ENCODE measurements at places on chromosomes 3 and 15.

- peak; percentile 20 for DNase-seq
These were observed 237.7 kb downstream of the SLCO3A1 start for GRCh38 chr15:92091155-92091734.

DNA sequence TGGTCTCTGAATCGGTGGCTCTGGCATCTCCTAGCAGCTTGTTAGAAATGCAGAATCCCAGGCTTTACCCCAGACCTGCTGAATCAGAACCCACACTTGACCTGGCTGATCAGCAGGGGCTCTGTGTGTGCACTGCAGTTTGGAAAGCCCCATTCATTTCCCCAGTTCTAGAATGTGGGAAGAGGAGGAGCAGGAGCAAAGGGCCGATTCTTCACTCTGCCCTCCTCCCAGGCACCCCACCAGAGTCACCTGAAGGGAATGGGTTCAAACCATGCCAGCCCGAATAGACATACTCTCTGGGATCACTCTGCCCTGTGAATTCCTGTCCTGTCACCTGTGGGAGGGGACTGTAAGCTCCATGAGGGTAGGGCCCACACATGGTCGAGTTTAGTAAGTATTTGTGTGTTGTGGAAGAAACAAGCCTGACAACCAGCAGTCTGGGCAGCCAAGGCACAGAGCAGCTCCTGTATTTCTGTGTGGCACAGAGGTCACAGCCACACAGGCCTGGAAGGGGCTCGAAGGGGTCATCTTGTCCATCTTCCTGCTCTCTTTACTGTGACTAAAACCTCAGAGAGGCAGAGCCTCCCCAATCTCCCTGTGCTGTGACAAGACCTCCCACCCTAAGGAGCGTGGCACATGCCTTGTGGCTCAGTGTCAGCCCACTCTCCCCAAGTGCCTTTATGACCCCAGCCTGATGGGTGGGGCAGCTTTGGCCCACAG is 29.0 kb upstream of the HHATL start:
- no peak for DNase-seq

- no peak for DNase-seq
These were observed 8.6 kb downstream of the VPS8 start for GRCh38 chr3:184820525-184820924.

DNA sequence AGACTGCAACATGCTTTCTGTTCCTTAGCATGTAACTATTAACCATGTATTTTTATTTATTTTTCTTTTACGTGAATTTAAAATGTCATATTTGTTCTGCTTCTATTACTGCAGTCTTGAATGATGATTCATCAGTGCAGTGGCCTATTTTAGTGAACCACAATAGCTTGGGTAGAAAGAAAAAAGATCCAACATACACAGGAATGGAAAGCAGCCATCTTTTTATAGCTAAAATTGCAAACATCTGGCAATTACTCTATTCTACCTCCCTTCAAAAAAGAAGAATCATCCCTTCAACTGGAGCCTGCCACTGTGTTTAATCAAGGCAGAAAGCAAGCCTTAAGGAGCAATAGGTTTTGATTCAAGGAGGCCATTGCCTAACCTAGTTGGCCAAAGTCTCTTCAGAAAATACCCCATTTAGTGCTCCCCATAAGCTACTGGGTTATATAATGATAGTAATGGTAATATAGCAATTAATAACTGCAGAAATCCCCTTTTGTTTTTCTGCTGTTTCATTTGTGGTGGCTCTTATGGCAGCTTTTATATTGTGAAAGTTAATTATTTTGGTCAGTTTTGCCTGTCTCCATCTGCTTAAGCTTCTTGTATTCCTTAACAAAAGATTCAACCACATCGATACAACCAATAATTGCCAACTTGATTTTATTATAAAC is 267.3 kb downstream of the LPP start:
- no peak for DNase-seq

- no peak for DNase-seq
These were observed 41.0 kb upstream of the PRICKLE2 start for GRCh38 chr3:64266065-64266931.

DNA sequence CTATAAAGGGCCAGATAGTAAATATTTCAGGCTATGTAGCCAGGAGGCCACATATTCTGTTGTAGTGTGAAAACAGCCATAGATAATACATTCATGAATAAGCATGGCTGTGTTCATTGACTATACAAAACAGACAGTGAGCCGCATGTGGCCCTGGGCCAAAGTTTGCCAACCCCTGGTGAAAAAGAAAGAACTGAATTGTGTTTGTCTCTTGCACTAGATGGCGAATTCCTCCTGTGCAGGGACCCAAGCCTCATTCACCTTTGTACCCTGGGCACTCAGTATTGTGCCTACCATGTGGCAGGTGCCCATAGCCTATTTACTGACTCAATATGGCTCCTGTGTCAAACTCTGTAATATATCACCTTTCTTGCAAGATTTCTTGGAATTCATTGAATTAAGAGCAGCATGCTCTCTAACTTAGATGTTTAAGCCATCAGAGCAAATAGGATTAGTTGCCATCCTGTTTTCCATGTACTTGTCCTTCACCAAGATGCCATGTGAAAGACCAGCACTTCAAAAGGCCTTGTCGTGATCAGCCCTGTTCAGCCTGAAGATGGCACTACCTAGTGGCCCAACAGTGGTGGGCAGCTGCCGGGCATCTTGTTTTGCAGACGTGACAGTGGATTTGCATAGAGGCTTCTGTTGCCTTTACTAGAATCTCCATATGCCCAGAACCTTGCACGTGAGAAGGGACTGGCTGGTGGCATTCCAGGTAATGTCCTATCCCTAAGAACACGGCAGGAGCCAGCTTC is 50.9 kb upstream of the CMTM7 start:
- DNase-seq, result no peak

GRCh38 chr15:66622591-66623022 is 56.8 kb upstream of the LCTL start:
- DNase-seq, result no peak

DNA sequence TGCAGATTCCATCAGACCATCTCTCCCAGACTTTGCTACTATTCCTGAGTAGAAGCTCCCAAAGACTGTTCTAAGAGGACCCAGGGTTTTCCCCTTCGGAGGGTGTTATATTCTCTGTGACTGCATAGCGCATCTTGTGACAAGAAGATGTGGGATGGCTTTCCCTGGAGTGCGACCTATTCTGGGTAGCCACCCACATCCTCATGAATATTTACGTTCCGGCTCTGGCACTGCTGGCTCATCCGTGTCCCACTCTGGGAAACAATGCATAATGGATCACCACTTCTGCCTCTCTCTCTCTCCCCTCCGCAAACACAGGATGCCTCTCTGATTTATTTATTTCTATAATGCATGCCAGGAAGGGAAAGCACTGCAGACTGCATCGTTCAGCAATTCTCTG is 166.1 kb downstream of the PYDC2 start:
- DNase-seq, result peak; percentile 27

DNA sequence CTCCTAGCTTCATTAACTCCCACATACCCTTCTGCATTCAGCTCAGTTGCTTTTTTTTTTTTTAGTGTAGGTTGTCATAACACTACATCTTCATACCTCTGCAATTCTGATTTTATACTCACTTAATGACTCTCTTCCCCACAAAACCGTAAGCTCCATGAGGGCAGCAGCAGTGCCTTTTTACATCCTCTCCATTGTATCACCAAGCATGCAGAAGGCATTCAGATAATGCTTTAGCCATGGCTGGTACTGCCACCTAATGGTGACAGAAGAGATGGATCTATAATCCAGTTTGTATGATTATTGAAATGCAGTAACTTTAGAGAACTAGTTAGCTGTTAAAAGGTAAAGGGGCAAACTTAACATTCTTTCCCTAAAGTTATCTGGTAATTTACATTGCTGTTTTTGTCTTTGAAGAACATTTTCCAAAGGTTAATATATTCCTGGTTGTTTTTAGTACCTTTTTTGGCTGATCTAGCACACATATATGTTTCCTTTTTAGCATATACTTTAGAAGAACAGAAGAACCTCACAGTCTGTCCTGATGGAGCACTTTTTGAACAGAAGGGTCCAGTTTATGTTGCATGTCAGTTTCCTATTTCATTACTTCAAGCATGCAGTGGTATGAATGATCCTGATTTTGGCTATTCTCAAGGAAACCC is 36.8 kb downstream of the ATP1B3 start:
- no peak for DNase-seq

- DNase-seq, result no peak
These were observed 66.4 kb upstream of the MCTP2 start for GRCh38 chr15:94164971-94165370.

- no peak for DNase-seq
These were observed 57.4 kb downstream of the CPA3 start for GRCh38 chr3:148922467-148922866.

GRCh38 chr3:5579139-5579602 is 391.7 kb downstream of the EDEM1 start:
- DNase-seq, result no peak

DNA sequence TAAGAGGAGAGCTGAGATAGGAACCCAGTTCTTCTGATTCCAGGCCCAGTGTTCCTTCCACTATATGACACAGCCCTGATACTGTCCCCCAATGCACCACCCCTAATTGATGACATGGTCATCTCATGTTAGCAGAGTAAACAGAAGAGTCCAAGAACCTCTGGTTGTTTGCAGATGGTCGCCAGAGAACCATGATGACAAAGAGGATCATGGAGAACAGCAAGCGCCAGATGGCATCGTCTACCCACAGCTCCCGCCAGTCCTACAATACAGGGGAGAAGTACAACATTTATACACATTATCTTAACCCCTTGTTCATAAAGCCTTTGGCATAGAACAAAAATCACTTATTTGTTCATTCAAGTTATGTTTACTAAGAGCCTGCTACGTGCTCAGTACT is 18.5 kb upstream of the VPS39 start:
- DNase-seq, result peak; percentile 25

DNA sequence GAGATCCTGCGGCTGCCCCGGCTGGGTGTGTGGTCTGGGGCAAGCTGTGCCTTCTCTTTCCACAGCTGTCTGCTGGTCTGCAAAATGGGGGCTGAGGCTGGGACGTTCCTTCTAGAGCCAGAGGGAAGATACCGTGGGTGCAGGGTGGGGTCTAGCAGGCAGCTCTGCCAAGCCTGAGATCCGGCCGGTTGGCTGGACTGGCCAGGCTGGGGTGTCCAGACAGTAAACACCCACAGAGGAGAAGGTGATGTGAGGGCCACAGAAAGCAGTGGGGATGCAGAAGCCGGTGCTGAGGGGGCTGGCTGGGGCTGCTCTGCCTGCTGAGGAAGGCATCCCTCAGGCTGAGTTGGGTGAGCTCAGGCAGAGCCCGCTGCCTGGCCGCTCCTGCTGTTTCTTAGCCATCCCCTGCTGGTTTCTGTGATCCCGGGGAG is 46.1 kb downstream of the FBLN2 start:
- DNase-seq, result no peak

DNA sequence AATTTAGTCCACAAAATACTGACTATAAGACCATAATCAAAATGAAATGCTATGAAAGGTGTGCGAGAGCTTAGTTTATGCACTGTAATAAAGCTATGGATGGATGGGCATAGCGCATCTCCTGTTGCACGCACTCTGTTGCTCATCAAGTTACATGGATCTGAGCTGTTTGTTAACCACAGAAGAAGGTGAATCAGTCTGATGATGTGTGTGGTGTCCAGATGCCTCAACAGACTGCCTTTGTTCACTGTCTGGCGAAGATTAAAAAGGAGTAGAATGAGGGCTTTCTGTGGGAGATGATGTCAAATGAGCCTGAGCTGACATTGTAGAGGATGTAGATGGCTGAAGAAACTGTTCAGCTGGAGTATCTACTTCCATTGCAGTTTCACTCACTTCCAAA is 36.1 kb downstream of the NSMCE3 start:
- no peak for DNase-seq

- DNase-seq, result no peak
These were observed 74.1 kb upstream of the CHRM5 start for GRCh38 chr15:33894193-33894592.

- no peak for DNase-seq
These were observed 243.2 kb upstream of the RGMA start for GRCh38 chr15:93332168-93332553.

DNA sequence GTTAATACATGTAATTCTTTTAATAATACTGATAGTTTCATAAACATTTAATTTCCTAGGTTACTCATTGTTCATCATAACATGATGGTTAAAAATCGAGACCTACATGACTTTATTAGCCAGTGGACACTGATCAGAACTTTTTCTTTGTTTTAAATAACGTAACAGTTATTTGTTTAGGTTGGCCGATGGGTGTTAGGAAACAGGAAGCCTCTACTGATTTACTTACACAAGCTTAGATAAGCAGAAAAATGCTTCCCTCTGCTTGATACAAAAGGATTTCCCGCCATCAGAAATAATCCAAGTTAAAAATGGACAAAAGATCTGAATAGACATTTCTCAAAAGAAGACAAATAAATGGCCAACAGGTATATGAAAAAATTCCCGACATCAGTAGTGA is 16.6 kb upstream of the APH1B start:
- DNase-seq, result no peak

DNA sequence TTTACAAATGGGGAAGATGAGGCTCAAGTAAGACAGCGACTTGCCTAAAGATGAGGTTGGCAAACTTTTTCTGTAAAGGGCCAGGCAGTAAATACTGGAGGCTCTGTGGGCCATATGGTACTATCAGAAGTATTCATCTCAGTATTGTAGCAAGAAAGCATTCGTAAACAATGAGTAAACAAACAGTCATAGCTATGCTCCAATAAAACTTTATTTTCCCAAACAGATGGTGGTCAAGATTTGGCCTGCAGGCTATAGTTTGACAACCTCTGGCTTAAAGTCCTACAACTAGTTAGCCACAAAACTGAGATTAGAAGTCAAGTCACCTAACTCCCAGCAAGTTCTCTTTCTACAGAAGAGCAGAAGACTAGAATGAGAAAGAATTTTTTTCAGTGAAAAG is 177.0 kb upstream of the NECTIN3 start:
- no peak for DNase-seq

Data from anterior cingulate cortex (tissue), 58 donors.